ENCODE measurements at places on chromosomes 5 and 9.

DNA sequence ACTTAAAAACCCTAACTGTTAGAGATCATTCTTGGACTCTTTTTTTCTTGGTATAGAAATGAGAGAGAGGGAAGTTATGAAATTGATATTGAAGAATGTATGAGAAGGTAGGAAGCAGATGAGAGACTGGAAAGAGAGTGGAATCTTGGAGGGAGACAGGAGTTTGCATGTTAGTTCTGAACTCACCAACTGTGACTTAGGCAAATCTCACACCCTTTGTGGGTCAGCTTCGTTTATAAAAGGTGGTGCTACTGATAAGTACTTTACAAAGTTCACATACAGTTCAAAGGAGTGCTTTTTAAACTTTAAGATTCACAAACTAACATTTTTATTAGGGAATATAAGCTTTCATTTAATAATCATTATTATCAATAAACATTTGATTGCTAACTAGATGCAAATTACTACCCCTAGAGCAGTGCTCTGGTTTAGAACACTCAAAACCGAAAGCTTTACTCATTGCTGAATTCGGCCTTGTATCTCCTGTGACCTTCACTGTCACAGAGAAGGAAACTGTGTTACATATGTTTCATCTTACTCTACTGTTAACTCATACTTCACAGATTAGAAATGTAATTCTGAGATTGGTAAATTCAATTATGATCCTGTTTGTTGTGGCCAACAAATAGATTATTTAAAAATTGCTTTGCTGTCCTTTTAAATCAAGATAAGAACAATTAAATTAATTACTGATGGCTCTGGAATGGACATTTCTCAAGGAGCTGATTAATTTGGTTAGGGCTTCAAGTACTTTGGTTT lies 143.2 kb downstream of the RMI1 start:
- no peak for DNase-seq

GRCh38 chr9:100756217-100756616 lies 178.3 kb downstream of the CAVIN4 start:
- no peak for DNase-seq

DNA sequence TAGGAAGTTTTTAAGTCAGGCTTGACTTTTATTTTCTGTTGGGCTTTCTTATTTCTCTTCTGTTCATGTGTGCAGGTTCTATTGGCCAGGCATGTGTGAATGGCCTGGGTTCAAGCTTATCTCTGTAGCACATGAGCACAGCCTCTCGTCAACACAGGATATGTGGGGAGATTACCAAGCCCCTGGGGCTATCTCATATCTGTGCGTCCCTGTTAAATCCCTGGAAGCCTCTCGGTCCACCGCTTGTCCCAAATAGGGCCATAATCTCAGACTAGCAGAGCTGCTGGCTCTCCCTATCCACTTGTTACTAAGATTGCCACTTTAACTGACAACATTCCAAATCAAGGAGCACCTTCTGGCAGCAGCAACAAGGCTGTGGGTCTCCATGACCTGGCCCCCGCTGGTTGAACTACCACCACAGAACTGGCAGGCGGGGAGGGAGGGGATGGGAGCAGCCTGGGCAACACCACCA lies 28.4 kb upstream of the EBF1 start:
- DNase-seq = no peak

- no peak for DNase-seq
Observed at GRCh38 chr9:84169240-84169639, 171.3 kb downstream of the SLC28A3 start.

GRCh38 chr5:32131604-32132003 lies 42.5 kb downstream of the GOLPH3 start:
- no peak for DNase-seq

DNA sequence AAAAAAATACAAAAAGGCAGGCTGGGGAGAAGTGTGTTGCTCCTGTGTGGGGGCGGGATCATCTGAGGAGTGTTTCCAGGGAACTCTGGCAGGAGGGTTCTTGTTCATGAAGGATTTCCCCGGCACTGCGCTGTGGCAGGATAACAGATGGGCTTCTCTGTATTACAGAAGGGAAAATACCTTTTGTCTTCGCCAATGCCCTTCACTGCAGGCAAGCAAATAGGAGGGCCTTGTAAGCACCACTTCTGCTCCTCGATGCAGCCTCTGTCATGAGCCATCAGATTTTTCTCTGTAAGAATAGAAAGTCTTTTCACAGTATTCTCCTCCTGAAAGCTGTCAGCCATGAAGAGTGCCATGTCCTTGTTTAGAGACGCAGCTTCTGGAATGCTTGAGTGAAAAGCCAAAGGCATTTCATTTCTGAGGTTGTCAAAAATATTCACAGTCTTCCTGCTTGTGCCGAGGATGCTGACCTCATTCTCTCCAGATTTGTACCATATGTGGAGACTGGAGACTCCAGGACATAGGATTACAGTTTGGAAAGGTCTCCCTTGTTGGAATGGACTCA lies 294.0 kb downstream of the YTHDC2 start:
- no peak for DNase-seq

- DNase-seq = no peak
Observed at GRCh38 chr5:178363501-178364325, 131.1 kb upstream of the PHYKPL start.

- DNase-seq = no peak
Observed at GRCh38 chr9:104882086-104882485, 45.9 kb downstream of the ABCA1 start.

DNA sequence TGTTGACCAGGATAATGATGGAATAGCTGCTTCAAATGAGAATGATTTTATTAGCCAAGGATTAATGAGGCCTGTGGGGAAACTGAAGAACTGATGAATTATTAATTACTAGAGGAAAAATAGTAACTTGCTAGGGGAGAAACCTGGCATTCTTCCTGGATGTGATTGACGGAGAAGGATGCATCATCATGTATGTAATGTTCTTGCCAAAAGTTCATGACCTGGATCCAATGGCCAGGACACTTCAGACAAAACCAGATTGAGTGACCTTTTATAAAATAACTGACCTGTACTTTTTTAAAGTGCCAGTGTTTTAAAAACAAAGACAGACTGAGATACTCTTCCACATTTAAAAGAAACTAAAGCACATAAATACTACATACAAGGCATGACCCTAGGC lies 23.7 kb downstream of the KIAA1191 start:
- no peak for DNase-seq

GRCh38 chr9:136764301-136764891 lies at the start of gene LCN15:
Gene LCN15 (minus strand): TSS chr9:136764518. CDS start chr9:136764488, 30 bp downstream.
- no peak for DNase-seq

- no peak for DNase-seq
Observed at GRCh38 chr9:116656977-116657376, 30.1 kb upstream of the TRIM32 start.

DNA sequence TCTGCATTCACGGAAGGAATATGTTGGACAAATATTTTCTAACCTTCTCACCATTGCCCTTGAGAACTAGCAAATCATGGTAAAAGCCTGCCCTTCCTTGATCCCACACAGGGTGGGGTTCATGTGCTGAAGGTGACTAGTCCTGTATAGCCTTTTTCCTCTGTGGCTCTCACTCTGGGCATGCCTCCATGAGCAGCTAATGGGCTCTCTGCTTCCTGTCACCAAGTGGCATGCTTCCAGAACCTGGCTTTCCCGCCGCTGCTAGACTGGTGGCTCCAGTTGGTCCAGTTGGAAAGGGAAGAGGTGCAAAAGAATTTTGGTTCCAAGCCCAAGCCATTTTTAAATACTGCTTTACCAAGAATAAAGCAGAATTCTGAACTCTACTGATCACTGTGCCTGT lies 35.5 kb downstream of the FBXO10 start:
- DNase-seq = no peak

GRCh38 chr5:23451156-23451555 lies 56.3 kb upstream of the PRDM9 start:
- no peak for DNase-seq

GRCh38 chr5:31382051-31382878 lies 149.6 kb downstream of the DROSHA start:
- DNase-seq = no peak

DNA sequence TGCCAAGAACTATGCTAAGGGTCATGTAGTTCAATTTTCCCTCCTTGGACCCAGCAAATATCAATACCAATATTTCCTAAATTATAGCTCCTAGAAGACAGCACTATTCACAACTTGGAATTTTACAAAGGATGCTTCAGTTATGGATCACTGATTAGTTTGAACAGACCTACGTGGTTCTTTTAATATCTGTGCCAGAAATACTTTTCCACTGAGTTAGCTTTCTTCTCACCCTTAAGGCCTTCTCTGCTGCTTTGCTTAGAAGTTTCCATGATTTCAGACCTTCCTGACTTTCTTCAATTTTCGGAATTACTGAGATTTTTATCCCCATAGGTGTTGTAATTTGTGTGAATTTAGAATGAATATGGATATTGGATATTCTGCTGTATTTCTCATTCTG lies 380.4 kb downstream of the PSAT1 start:
- no peak for DNase-seq

GRCh38 chr5:111127453-111128195 lies 35.5 kb downstream of the WDR36 start:
- no peak for DNase-seq

- no peak for DNase-seq
Observed at GRCh38 chr9:114061830-114062474, 16.1 kb downstream of the AMBP start.

- DNase-seq = no peak
Observed at GRCh38 chr9:126341426-126341825, 14.8 kb downstream of the MVB12B start.

DNA sequence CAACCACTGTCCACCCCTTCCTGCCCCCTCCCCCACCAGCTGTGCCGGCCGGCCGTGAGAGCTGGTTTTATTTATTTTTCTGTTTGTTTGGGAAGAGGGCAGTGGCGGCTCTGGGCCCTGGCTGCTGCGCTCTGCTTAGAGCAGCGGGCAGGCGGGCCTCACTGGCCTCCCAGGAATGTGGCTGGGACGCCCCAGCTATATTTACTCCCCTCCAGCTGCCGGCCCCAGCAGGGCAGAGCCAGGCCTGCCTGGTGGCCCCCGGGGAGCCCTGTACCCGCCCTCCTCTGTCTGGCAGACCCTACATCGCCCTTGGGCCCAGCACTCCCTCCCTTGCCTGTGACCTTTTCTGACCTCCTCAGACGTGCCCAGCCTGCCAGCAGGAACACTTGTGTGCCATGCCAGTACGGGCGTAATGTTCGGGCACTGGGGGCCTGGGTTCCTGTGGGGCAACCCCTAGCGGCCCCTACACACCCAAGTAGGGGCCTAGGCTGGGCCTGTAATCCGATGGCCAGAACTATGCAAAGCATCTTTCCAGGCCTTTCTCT lies 7.7 kb downstream of the CXXC5 start:
- no peak for DNase-seq

DNA sequence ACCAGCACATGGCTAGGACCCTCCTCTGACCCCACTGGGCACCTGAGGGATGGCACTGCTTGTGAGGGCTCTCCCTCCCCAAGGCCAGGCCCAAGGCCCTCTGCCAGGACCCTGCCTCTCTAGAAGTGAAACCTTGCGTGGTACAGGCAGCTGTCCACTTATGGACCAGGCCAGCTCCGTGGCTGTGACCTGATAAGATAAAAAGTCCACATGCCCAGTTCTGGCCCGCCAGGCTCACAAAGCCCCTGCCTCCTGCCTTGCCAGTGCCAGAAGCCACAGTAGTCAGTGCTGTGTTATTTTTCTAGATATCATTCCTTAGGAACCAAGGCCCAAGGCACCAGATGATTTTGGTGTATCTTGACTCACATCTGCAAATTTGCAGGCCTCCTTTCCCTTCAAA lies 14.0 kb upstream of the SPATA31E1 start:
- no peak for DNase-seq

DNA sequence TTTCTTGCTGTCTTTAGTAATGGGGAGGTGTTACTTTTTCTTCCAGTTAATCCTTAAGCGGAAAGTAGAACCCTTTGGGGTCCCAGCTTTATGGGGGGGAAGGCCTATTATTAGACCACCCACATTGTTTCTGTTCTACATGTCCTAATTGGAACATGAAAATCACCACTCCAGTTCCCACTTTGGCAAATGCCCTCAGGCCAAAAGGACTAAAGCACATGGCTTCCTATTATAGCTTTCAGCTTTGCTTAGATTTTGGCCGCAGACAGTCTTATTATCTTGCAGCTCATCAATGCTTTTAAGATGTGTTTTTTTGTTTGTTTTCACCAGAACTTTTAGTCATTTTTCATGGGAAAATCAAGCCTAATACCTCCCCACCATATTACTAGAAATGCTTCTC lies 296.8 kb upstream of the ANKH start:
- no peak for DNase-seq

- no peak for DNase-seq
Observed at GRCh38 chr5:76264681-76265080, 138.4 kb upstream of the IQGAP2 start.

DNA sequence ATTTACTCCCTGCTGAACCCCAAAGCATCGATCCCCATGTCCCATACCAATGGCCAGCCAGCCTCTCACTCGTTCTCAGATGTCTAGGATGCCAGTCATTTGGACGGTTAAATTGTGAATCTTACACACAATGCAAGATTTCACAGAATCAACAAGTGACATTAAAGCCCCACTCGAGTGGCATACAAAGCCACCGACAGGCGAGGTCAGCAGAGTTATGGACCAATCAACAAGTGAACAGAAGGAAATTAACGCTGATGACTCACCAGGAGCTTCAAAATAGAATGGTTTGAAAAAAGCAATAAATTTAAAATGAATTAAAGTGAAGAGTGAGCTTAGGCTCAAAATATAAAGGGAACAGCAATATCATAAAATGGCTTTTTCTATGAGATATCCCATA lies 8.2 kb upstream of the RUFY1 start:
- DNase-seq = no peak

- DNase-seq = no peak
Observed at GRCh38 chr5:14041528-14042192, 97.2 kb upstream of the DNAH5 start.

DNA sequence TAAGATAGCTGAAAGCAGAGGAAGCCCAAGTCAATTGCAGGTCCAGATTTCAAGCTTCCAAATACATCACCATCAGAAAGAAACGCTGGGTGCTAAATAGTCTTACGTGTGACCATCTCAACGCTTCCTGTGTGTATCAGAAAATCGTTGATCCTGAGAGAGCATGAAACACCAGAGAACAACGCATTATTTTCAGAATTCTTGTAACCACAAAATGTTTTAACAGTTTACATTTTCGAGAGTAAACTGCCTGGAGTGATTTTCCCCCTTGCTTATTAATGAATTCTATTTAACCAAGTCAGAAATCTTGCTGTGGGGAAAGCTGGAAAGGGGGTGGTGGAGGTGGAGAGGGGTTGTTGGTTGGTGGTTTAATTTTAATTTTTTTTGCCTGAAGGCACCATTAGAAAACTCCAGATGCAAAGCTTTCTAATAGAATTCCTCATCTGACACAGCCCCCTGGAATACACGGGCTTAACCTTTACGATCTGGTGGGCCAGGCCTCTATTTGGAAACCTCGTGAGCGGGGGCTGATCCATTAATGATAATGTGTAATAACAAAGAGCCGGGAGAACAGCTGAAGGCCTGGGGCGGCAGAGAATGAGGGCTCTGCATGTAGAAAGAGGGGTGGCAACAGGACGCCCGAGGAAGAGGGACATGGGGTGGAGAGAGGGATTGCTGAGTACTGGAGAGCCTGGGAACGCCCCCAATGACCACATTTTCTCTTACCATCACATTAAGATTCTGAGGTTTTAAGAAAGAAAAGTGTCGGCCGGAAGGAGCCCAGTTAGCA lies 124.5 kb upstream of the NFIB start:
- DNase-seq = no peak

All from NCI-H187 (cell line).